ENCODE measurements at places on chromosomes 2 and 18. TPM values are rescaled to one million over a fixed set of nuclear protein-coding genes. Genes with fewer than 3 reads are reported as not detected.

DNA sequence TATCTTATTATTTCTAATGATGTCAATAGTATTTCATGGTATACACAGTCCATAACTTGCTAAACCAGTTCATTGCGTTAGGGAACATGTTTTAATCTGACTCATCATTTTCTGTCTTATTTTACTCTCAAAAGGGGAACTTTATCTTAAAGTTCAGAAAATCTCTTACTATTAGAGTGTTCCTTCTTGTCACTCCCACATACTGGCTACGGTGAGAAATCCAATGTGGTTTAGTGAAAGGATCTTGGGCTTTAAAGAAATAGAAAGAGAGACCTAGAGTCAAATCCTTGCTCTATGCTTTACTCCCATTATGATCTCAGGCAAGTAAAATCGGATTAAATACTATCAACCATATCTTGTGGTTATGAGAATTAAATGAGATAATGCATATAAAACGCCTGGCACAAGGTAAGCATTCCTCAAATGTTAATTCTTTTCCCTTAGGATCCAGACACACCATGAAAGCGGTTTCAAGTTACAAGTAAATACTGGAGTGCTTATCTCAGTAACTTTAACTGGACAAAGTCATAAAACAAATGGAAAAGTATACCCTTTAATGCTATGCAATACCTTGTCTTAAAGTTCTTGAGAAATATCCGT is 576.0 kb downstream of the ARHGAP15 start:
- H3K4me1 ChIP-seq = no peaks in the 10 kb centered on the region
- DNase-seq = no peak
- H3K4me3 ChIP-seq = no peak overlapping the region

DNA sequence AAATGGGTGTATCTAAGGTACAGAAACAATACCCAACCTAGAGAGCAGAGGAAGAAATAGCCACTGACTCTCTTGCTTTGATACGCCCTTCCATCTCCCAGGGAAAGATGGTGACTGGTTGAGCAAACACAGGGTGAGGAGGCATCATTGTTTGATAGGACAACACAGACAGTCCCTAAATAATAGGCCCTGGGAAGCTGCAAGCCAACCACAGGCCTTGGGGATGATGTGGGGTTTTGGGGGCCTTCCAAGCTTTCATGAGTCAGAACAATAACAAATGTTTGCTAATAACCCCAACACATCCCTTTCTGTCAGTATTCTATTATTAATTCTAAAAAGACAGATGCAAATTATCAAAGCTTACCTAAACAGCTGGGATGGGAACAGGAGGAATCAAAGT is 9.8 kb downstream of the LGALSL start:
- no peaks in the 10 kb centered on the region for H3K36me3 ChIP-seq
- no peak overlapping the region for H3K27ac ChIP-seq
- H3K27me3 ChIP-seq = no peaks in the 10 kb centered on the region
- 0 out of 2 replicates have a peak, but pooled peaks cover 2% of the 10 kb centered on the region for H3K4me1 ChIP-seq
- H3K4me3 ChIP-seq = no peak overlapping the region
- DNase-seq = no peak

GRCh38 chr2:100820273-100820522 is 259 bp downstream of the NPAS2 start:
- H3K4me3 ChIP-seq = no peak overlapping the region
- H3K36me3 ChIP-seq = no peaks in the 10 kb centered on the region
- peaks cover 28% of the 10 kb centered on the region for H3K27me3 ChIP-seq
- DNase-seq = no peak
- H3K4me1 ChIP-seq = peaks cover 3% of the 10 kb centered on the region

GRCh38 chr2:226677080-226677479 is 122.5 kb downstream of the IRS1 start:
- DNase-seq = no peak
- H3K36me3 ChIP-seq = no peaks in the 10 kb centered on the region
- no peaks in the 10 kb centered on the region for H3K27me3 ChIP-seq
- no peak overlapping the region for H3K4me3 ChIP-seq
- no peak overlapping the region for H3K27ac ChIP-seq
- no peaks in the 10 kb centered on the region for H3K4me1 ChIP-seq

Gene NEU2
- total RNA-seq = not detected
